ENCODE measurements at places on chromosomes 7 and 10. TPM values are rescaled to one million over a fixed set of nuclear protein-coding genes. Genes with fewer than 3 reads are reported as not detected.

The WEE2 gene
- not detected for total RNA-seq

The TMEM178B gene
- under 0.01 TPM for total RNA-seq

The TMEM176A gene
- total RNA-seq, result not detected

The KNDC1 gene
- total RNA-seq, result 3.3 TPM

The MET gene
- 20.2 TPM for total RNA-seq

The SDK1 gene
- total RNA-seq, result 1.4 TPM

The NODAL gene
- total RNA-seq, result not detected

The SLC26A3 gene
- not detected for total RNA-seq

The BCAP29 gene
- total RNA-seq, result 32.8 TPM

The PRKG1 gene
- 39.7 TPM for total RNA-seq

The C7orf57 gene
- total RNA-seq, result not detected

The CHN2 gene
- 0.09 TPM for total RNA-seq

The EN2 gene
- not detected for total RNA-seq

The CRPPA gene
- total RNA-seq, result 0.60 TPM

The TAS2R5 gene
- 0.43 TPM for total RNA-seq

The FGFBP3 gene
- 0.47 TPM for total RNA-seq

The HOXA3 gene
- total RNA-seq, result 1.3 TPM

The CUL2 gene
- total RNA-seq, result 19.9 TPM

The TIMM23 gene
- 71.4 TPM for total RNA-seq

The PIK3AP1 gene
- total RNA-seq, result 0.52 TPM

The TBC1D12 gene
- total RNA-seq, result 9.2 TPM

The PGAM2 gene
- 0.09 TPM for total RNA-seq

The TNS3 gene
- 22.8 TPM for total RNA-seq

The ZNF117 gene
- 2.7 TPM for total RNA-seq

The RSPH10B2 gene
- 0.32 TPM for total RNA-seq

The PLEKHS1 gene
- not detected for total RNA-seq

The SPDYE11 gene
- total RNA-seq, result not detected

The RBP4 gene
- total RNA-seq, result not detected

The TUBB8 gene
- not detected for total RNA-seq

The HACD1 gene
- 20.6 TPM for total RNA-seq

The LRRD1 gene
- not detected for total RNA-seq

The COL26A1 gene
- not detected for total RNA-seq

The CDK1 gene
- 0.94 TPM for total RNA-seq

The FAM25C gene
- not detected for total RNA-seq

The MYPN gene
- total RNA-seq, result under 0.01 TPM

The HOXA4 gene
- 0.47 TPM for total RNA-seq

The SFRP5 gene
- total RNA-seq, result not detected

The LIPJ gene
- total RNA-seq, result 0.16 TPM

The STAG3 gene
- 0.32 TPM for total RNA-seq

The RBM20 gene
- total RNA-seq, result under 0.01 TPM

The RBP3 gene
- not detected for total RNA-seq

The ACHE gene
- total RNA-seq, result under 0.01 TPM

The FBXL13 gene
- total RNA-seq, result 2.1 TPM

The GPR15LG gene
- total RNA-seq, result not detected

The PLXDC2 gene
- 3.8 TPM for total RNA-seq

The DOCK4 gene
- 10.4 TPM for total RNA-seq

The CUBN gene
- 2.2 TPM for total RNA-seq

The ENKUR gene
- total RNA-seq, result 0.16 TPM

The TYW1 gene
- 20.5 TPM for total RNA-seq

The IL15RA gene
- total RNA-seq, result 5.3 TPM

The GNGT1 gene
- total RNA-seq, result not detected

The ERLIN1 gene
- total RNA-seq, result 32.8 TPM

The NEUROD6 gene
- not detected for total RNA-seq

The NUTM2B gene
- 0.16 TPM for total RNA-seq
